ENCODE measurements at places on chromosomes 2 and 18. TPM values are rescaled to one million over a fixed set of nuclear protein-coding genes. Genes with fewer than 3 reads are reported as not detected.

FEV gene
- total RNA-seq = not detected

RGPD3 gene
- total RNA-seq = 0.16 TPM

SLC19A3 gene
- 2.1 TPM for total RNA-seq

CIDEA gene
- total RNA-seq = not detected

POTEI gene
- not detected for total RNA-seq

ACMSD gene
- total RNA-seq = not detected

NT5DC4 gene
- not detected for total RNA-seq

LAMA3 gene
- total RNA-seq = 45.2 TPM

CFC1 gene
- not detected for total RNA-seq

PSD4 gene
- 14.8 TPM for total RNA-seq

CYTIP gene
- 0.05 TPM for total RNA-seq

KLHL30 gene
- total RNA-seq = 0.27 TPM

LIPG gene
- total RNA-seq = 0.17 TPM

CPSF3 gene
- 58.6 TPM for total RNA-seq

YES1 gene
- total RNA-seq = 27.5 TPM

LYPD6B gene
- 0.07 TPM for total RNA-seq
